ENCODE measurements at places on chromosomes 2 and 18.

GRCh38 chr18:7684966-7685365 lies 117.8 kb downstream of the PTPRM start:
- no peak for DNase-seq

DNA sequence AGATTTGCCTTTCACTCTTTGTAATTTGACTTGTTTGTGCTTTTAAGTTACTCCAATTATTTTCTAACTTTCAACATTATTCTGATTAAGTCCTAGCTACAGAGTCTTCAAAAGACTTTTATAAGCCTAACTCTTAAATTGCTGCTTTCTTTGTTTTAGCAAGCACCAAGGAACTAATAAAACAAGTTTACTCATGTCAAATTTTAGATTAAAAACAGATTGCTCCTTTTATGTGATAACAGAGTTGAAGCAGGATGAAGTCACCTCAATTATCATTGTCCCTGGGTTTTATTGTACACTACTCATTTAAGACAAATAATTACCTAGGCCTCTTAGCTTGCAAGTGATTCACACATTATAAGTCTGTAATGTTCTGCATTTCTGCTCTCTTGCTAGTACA lies 678.4 kb downstream of the ERBB4 start:
- DNase-seq, result no peak

DNA sequence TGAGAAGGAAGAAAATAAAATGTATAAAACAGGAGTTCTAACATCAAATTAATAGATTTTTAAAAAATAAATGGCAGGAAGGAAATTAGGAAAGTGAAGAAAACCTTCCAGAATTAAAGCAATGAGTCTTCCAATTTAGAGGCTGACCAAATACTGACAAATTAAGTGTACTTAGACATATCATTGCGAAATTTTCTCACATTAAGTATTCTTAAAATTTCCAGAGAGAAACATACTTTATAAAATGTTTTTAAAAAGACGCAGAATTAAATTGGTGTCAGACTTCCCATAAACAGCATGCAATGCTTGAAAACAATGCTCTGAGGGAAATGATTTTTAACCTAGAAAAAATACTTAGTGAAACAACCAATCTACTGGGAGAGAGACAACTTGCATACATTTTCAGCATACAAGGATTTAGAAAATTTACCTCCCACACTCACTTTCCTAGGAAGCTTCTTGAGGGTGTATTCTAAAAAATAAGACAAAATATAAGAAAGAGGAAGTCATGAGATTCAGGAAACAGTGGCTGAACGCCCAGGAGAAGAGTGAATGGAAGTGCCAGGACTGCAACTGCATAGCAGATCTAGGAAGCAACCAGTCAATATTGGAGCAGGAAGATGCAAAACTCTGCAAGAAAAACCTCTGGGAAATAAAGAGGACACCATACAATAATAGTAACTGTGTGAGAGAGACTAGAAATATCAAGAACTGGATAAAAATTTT lies 339.9 kb downstream of the ADCYAP1 start:
- no peak for DNase-seq

DNA sequence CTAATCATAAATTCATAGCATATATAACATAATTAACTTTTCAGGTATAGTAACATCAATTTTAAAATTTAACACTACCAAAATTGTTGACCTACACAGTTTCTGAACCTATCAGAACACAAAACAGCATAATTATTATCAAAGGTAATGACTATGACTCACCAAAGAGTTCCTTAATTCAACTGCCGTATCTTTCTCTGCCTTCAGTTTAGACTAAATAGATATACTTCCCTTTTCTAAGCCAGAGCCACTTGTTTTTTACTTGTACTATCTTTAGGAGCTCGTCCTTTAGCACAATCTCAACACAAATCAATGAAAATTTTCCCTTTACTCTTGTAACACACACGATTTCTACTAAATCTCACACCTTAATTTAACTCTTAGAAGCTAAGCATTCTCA lies 54.4 kb downstream of the CCDC88A start:
- DNase-seq, result no peak

- DNase-seq, result no peak
Observed at GRCh38 chr2:204219196-204219595, 282.6 kb downstream of the ICOS start.

DNA sequence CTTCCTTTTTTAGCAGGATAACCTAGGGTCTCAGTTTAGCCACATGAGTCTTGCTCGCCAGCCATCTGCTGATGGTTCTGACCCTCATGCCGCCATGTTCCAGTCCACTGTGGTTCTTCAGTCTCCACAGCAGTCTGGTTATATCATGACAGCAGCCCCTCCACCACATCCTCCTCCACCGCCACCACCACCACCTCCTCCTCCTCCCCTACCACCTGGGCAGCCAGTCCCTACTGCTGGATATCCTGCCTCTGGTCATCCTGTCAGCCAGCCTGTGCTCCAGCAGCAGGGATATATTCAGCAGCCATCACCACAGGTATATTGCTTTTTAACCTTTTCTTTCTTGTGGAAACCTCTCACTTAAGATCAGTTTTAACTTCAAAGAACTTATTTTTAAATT lies 89.9 kb upstream of the UBXN4 start:
- DNase-seq, result no peak

- DNase-seq, result no peak
Observed at GRCh38 chr18:51300912-51301311, 103.4 kb upstream of the MEX3C start.

- DNase-seq, result no peak
Observed at GRCh38 chr18:9941103-9941502, 27.3 kb downstream of the VAPA start.

DNA sequence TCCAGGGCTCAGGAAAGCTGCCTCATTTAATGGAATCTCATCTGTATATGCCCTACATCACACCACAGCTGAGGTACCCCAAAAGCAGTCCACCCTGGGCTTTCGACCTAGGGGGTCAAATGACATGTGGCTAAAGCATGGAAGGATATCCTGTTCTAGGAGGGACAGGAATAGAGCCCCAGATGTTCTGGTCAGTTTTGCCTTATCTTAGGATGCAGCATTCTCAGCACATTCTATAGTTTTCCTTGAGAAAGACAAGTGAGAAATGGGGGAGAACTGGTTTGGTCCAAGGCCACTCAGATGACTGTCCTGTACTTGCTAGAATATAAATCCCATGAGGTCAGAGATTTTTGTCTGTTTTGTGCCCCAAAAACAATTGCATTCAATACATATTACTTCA lies 688.0 kb upstream of the ZEB2 start:
- DNase-seq, result no peak

DNA sequence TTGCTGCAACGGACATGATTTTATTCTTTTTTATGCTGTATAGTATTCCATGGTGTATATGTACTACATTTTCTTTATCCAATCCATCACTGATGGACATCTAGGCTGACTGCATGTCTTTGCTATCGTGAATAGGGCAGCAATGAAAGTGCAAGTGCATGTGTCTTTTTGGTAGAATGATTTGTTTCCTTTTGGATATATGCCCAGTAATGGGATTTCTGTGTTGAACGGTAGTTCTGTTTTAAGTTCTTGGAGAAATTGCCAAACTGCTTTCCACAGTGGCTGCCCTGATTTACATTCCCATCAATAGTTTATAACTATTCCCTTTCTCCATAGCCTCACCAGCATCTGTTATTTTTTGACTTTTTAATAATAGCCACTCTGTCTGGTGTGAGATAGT lies 99.7 kb upstream of the CRIM1 start:
- DNase-seq, result no peak

- DNase-seq, result no peak
Observed at GRCh38 chr2:145861940-145862339, 1342.0 kb upstream of the ZEB2 start.

DNA sequence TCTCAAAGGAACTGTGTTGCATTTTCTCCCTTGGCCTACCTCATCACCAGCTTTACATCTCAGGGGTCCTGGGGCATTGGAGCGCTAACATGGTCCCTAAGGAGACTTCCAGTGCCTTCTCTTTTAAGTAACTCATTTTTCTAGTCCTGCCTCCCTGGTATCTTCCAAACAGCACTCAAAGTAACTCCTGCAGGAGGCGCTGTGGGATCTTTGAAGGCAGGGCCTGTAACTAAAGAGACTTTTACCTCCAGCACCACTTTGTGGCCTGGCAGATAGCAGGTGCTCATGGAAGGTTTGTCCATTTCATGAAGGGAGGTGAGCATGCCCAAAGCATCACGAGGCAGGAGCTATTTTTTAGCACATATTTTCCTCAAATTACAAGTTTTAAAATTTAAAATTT lies 411.0 kb upstream of the GYPC start:
- no peak for DNase-seq

- DNase-seq, result no peak
Observed at GRCh38 chr2:232362174-232362900, 16.2 kb upstream of the ALPP start.

Data from right hindlimb (tissue), 1 donor.